ENCODE measurements at places on chromosomes 1 and 21.

DNA sequence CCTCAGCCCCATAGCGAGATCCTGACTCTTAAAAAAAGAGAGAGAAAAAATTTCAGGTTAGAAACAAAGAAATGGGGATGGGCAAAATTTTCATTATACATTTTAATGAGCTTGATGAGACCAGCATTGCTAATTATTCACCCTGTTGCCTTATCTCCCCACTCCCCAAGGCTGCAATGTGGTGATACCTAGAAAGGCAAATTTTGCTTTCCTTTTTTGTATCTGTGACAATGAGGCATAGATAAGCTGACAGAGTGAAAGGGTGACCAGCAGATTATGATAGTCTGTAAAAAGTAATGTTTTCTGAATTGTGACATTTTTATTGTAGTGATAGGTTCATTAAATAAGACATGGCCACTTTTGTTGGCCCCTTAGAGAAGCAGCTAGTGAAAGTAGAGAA, 12.9 kb downstream of the SRRM1 start:
- DNase-seq = no peak

- DNase-seq = no peak
These were observed 119.1 kb downstream of the PTPRU start for GRCh38 chr1:29355375-29355774.

DNA sequence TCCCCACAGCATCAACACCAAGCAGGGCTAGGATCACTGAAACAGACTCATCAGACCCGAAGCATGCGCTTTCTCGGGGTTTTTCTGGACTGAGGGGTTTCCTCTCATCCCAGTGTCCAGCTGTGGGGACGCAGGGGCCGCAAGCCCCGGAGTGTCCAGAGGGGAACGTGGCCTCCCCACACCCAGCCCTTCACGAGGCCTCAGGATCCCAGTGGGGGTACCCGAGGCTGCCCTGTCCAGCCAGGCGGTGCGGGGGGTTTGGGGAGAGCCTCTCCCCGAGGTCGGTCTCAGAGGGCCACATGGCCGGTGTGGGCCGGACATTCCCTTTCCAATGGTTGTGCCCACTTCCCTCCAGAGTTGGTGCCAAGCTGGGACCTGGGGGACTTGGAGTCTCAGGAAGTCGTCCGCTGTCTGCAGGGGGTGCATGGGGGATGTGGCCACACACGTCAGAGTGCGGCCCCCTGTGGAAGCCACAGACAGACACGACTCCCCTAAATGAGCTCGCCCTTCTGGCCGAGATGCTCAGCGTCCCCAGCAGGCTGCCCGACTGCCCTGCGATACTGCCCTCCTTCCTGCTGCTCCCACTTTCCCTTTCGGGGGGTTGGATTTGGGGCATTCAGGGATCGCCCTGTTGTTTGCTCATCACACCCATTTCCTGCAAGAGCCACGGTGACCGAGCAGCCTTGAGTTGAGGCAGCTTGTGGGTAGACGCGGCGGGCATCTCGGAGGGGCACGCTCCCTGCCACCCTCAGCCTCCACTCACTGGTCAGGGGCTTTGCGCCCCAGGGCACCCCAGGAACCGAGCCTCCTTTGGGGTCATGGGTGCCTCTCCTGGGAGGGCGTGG, 4.1 kb downstream of the COL6A1 start:
- DNase-seq = no peak

- DNase-seq = no peak
These were observed 1136.4 kb downstream of the MRPL39 start for GRCh38 chr21:24470852-24471251.

DNA sequence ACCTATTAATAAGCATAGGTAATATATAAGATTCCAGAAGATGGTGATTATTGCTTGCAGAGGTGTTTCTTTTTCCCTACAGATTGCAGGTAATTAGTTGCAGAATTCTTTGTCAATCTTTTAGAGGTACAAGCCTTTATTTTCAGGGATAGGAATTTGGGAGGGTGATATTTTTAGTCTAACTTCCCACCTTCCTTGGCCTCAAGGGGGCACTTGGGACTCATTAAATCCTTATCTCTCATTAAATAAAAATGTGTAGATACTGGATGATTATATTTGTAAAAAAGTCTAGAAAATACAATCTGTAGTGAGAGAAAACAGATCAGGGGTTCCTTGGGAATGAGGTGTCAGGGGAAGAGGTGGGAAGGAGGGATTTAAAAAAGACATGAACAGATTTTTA, 179.2 kb downstream of the PATJ start:
- DNase-seq = no peak

DNA sequence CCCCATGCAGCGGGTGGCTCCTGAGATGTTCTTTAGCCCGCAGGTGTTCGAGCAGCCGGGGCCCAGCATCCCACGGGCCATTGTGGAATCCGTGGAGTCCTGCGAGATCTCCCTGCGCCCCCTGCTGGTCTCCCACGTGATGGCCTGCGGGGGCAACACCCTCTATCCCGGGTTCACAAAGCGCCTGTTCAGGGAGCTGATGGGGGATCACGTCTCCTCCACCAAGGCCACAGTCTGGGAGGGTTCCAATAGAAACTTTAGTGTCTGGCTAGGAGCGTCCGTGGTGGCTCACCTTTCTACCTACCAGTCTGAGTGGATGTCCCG, 71.0 kb downstream of the ACTL8 start:
- DNase-seq = no peak

- DNase-seq = no peak
These were observed 117.2 kb downstream of the SIPA1L2 start for GRCh38 chr1:232512712-232513111.

GRCh38 chr1:51313961-51314777, 16.2 kb downstream of the TTC39A start:
- no peak for DNase-seq

DNA sequence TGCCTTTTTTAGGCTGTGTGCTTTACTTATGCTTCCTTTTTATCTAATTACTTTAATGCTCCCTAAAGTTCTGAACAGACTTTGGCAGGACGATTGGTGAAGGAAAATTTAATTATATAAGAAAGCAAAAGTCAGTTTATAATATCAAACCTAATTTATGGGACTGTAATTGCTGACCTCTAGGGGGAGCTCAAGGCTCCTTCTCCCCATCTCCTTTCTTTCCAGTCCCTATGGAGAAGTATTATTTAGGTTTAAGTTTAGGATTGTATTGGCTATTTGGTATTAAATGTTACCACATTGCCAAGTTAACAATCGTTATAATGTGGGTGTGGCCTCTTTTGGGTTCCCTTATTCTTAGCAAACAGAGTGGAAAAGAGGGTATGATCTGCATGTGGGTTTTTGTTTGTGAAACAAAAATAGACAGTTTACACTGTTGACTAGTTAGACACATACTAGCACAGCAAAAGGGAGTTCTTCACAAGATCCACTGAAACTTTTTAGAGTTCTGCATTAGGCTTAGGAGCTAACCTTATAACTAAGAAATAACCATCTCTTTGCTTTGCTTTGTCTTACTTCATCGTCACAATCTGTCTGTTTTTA, 48.2 kb upstream of the TNFSF4 start:
- no peak for DNase-seq

DNA sequence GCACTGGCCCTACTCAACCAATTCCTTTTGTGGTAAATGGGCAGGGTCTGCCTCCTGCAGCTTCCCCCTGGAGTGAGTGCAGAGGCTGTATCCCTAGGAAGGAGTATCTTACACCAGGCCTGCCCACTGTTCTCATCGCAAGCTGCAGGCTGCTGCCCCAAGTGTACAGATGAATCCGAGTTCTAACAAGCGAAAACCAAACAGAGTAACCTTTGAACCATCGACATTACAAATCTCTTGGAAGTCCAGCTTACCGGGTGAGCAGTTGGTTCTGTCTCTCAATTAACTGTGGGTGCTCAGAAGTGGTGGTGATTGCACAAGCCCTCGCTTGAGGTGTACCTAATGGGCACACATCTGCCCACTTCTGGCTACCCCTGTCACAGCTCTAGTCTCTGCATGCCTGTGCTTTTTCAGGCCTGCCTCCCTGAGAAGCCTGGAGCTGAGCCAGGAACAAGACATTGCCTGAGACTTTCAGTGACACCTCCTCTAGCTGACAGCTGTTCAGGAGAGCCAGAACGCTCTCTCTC, 22.7 kb downstream of the INAVA start:
- DNase-seq = no peak

GRCh38 chr1:155079210-155079486, 511 bp downstream of the EFNA3 start:
- no peak for DNase-seq

DNA sequence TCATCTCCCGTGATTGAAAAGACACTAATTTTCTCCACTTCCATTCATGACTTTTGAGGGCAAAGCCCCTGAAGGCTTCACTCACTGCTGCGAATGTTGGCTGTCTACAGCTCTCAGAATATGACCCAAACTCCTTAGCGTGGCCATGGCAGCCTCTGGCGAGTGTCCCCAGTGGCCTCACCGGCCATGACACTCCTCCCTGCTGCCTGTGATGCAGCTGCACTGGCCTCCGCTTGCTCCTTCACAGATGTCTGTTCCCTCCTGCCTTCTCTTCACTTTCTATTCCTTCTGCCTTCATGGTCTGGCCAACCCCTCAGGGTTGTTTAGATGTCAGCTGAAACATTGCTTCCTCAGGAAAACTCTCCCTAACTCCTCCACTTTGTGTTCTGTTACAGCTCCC, 30.8 kb upstream of the PTPRF start:
- no peak for DNase-seq

- DNase-seq = no peak
These were observed 1.1 kb upstream of the FNDC10 start for GRCh38 chr1:1600861-1601563.

GRCh38 chr1:117499071-117499470, 106.8 kb upstream of the TENT5C start:
- DNase-seq = no peak

DNA sequence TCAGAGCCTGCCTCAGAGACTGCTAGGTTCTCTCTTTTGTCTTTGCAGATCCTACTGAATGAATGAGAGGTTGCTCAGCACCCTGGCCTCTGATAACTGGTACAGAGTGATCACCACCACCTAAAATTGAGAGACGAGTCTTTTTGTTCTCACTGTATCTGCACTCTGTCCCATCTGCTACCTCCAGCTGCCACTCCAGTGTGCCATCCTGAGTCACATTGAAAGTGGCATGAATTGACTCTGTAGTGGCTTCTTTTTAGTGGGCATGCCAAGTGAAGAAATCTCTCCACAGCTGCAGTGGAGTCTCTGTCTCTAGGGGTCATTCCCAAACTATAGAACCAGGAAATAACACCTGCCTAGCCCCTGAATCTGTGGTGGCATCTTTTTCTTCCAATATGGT, 14.7 kb downstream of the CAMK1G start:
- no peak for DNase-seq

DNA sequence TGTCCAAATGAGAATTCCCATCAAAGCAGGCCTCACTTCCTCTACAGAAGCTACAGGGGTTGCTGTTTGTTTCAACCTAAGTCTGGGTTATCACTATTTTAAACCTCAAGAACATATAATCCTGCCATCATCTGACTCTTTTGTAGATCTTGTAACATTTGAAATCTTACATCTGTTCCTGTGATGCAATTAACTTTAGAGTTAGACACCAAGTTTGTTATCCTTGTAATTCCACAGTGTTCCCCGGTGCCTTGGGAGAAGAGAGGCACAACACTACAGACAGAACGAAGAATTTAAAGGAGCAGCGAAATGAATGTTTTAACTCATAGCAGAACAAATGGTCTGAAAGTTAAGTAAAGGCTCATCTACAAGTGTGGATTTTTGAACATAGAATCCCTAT, 116.1 kb downstream of the UCHL5 start:
- no peak for DNase-seq

Measured in iPS DF 19.7 (cell line).